Amniotic stem cell (primary cell): ENCODE measurements at places on chromosomes 16 and 17.

GRCh38 chr17:50087246-50087911 lies 7.8 kb upstream of the PDK2 start:
- DNase-seq = no peak

- DNase-seq = no peak
These were observed 70.7 kb upstream of the GNAO1 start for GRCh38 chr16:56120447-56121155.

GRCh38 chr17:21131137-21131536 lies 4.4 kb downstream of the DHRS7B start:
- no peak for DNase-seq

GRCh38 chr17:70137451-70138230 lies 31.7 kb upstream of the KCNJ2 start:
- no peak for DNase-seq

- no peak for DNase-seq
These were observed 13.0 kb downstream of the LCMT1 start for GRCh38 chr16:25124503-25124902.

DNA sequence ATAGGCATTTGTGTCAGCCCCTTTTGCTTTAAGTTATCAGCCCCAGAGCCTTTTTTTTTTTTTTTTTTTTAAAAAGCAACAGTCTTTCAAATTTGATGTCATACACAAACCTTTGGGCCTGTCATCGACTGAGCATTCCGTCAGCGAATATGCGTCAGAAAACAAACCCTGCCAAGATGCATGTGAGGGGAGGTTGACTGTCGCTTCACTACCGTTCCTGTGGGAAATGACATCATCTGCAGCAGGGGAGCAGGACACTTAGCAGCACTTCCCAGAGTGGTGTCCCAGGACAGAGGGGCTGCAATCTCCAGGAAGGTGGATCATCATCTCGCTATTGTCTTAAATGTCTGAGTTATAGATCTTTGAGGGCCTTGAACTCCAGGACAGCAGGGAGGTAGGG lies 358.3 kb downstream of the SNX29 start:
- DNase-seq = no peak

DNA sequence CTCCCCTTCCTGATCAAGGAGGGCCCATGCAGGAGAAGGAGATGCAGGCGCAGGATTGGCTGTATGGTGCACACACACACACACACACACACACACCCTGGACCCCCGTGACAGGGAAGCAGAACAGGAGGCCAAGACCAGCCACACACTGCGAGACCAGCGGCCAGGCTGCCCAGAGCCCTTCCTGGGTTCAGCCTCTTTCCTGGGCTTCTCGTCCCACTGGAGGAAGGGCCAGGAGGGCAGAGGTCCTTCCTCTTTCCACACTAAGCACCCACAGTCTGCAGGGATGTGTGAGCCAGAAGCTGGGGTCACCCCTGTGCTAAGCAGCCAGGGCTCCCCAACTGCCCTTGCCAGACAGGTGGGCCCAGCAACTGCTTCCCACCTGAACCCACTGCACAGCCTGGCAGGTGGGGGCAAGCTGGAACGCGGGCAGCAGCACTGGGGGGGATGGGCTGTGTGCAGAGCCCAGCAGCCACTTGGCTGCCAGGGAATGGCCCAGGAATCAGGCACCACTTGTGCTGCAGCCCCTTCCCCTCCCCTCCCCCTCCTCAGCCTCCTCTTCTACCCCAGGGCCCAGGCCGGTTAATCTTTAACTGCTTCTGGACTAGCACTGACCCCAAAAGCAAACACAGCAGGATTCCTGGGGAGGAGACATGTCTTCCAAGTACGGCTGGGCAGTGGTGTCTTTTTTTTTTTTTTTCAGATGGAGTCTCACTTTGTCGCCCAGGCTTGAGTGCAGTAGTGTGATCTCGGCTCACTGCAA lies 44.6 kb upstream of the SLC38A10 start:
- DNase-seq = no peak

GRCh38 chr16:73028263-73028662 lies 19.7 kb downstream of the ZFHX3 start:
- no peak for DNase-seq

DNA sequence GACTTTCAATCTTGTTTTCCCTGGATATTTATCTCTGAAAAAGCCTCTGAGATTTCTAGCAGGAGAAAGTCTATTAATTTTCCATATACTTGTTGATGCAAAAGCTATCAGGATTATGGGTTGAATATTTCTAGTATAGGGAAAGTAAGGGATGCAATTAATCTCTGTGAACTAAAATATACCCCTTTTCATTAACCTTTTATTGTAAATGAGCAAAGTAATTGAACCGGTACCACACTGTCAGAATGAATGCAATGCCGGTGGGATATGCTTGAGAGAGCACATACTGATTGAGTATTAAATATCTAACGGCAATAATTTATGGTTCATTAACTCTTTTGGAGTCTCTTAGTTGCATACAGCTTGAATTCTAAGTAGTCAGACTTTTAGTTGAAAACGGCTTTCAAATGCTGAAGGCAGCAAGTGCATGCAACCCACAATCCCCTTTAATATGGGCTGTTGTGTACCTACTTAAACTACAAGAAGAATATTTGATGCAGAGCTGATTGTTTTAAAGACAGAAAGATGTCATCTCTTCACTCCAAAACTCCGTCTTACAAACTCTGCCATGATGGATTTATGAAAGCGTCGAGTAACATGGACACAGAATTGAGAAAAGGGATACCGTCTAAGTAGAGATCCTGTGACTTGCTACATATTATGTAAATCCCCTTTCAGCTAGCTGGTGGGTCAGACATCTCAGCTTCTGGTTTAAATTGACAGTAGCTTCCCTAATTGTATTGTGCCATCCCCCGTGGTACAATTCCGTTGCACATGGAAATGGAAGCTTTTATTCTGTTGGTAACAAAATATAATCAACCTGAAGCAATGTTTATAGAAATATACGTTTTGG lies 141.3 kb upstream of the CDH8 start:
- DNase-seq = no peak

DNA sequence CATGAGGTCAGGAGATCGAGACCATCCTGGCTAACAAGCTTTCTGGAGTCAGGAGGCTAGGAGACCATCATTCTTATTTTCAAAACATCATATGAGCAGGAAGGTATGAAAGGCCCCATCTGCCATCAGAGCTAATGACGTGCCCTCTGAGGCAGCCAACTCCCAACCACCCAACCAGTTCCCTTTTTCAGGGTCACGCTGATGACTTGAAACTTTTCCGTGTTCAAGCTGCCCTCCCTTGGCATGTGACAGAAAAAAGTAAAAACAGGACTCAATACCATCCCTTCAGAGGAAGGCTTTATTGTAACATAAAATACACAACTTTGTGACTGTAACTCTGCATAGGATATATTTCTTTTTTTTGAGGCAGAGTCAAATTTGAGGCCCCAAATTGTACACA lies 4.6 kb upstream of the GHDC start:
- DNase-seq = no peak

DNA sequence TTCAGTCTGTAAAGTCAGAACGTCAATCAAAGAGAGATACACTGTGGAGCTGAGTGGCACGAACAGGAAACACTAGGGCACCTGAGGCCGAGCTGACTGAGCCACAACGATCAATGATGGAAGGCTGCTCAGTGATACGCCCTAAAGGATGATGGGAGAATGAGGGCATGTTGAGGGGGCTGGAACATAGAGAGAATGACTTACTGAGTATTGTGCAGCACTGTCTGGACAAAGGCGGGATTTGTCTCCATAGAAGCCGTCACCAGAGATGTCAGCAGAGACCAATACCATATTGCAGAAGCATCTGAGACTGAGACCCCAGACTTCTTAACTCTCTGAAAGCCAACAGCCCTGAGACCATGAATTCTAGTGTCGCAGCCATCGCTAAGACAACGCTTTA lies 33.4 kb downstream of the ZZEF1 start:
- DNase-seq = no peak

GRCh38 chr17:51912939-51913338 lies 245.6 kb downstream of the CA10 start:
- DNase-seq = no peak
